NCI-H187 (cell line): ENCODE measurements at places on chromosomes 3 and 15.

DNA sequence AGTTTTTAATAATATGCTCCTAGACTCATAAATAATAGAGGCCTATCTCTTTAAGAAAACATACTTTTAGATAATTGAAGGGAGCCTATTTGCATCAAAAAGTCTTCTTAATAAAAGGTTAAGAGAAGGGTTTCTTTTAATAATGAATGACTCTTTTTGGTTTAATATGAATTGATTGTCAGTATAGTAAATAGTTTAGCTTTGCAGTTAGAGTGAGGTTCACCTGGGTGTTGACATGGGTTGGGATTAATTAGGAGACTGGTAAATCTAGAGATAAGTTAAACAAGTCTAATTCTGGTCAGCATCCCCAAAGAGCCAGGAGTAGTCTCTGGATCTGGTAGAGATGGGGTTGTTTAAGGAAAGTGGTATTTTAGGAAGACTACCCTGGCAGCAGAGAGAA, 43.0 kb downstream of the KAT2B start:
- no peak for DNase-seq

GRCh38 chr15:82680200-82681102, 29.2 kb downstream of the AP3B2 start:
- DNase-seq, result peak; percentile 32

GRCh38 chr3:150260398-150260710, 147.7 kb upstream of the TSC22D2 start:
- DNase-seq, result no peak

DNA sequence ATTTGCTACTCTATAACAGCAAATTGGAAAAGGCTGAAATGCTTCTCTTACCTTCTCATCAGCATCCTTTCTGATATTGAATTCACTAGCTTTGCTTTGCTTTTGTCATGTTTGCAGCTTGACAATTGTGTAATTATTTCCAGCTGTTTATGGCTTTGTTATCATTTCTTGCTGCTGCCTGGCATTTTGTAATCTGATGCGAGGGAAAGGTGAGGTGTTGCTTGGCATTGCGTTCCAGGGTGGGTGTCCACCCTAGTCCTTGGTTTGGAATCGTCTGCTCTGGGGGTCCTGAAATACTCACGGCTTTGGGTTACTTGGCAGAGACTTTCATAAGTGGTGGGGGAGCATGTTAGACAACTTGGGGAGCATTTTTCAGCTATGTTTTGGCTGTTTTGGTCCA, 2.9 kb downstream of the CACNA2D3 start:
- DNase-seq, result no peak

DNA sequence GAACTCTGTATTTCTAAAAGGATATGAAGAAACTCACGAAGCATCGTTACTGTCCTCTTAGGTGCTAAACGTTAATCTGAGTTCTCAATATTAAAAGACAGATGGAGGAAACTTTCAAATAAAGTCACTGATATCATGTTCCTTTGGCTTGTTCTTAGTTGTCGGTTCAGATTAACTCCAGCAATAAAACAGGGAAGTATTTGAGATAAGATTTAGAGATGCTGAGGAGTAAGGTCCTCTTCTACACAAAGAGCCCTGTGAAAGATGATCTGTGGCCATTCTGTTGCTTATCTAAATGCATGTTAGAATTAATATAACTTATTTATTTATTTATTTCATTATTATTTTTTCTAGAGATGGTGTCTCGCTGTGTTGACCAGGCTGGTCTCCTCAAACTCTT, 19.2 kb downstream of the AKAP13 start:
- no peak for DNase-seq

DNA sequence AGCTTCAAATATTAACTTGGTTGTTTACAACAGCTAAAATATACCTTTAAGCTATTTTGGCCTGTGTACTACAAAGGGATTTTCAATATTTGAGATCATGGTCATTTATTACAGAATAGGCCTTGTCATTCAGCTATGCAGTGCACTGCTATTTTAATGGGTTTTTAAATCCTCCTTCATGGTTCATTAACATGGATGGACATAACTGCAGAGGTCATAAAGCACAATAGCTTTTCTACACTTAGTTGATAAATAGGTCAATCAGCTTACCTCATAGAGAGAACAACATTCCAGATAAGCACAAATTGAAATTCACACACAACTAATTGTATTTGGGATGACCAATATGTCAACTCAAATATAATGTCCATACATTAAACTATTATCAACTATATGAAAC, 403.7 kb downstream of the CNTN3 start:
- DNase-seq, result no peak

- no peak for DNase-seq
Observed at GRCh38 chr15:63502137-63502766, 2.1 kb upstream of the USP3 start.

DNA sequence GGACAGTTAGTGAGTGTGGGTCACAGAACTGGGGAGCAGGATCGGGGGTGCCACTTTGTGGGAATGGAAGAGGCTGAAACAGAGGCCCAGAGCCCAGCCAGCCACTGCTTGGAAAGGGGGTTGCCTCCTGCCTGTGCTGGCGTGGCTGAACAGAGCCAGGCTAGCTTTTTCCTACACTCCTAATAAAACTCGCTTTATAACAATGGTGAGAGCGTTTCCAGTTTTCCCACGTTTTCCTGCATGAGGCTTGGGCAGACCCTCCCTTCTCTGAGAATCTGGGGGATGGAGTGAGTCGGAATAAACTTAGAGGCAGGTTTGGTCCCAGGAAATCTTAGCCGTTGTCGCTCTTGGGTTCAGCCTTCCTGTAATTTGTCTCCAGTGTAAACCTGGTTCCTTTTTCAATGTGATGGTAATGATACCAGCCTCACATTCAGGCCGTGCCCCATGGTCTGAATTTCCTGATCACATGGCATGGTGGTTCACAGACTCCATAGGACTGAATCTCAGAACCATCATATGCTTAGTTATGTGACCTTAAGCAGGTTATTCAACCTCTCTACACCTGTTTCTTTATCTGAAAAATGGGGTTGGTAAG, 6.5 kb upstream of the FGD5 start:
- no peak for DNase-seq

DNA sequence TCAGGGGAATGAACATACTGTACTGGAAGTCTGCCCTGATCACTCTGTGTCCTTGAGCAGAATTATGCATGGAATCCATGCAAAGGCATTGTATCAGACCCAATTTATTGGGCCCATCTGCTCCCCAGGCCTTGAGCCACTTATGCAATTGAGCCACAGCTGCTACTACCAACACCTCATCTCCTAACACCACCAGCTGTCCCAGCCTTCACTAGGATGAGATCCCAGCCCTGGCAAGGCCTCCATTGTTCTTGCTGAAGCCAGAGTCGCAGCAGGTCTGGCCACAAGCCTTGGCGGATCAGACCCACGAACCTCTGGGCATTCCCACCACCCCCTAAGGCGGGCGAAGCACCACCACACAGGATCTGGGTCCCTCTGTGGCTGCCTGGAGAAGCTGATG, 9.2 kb upstream of the NME9 start:
- no peak for DNase-seq

DNA sequence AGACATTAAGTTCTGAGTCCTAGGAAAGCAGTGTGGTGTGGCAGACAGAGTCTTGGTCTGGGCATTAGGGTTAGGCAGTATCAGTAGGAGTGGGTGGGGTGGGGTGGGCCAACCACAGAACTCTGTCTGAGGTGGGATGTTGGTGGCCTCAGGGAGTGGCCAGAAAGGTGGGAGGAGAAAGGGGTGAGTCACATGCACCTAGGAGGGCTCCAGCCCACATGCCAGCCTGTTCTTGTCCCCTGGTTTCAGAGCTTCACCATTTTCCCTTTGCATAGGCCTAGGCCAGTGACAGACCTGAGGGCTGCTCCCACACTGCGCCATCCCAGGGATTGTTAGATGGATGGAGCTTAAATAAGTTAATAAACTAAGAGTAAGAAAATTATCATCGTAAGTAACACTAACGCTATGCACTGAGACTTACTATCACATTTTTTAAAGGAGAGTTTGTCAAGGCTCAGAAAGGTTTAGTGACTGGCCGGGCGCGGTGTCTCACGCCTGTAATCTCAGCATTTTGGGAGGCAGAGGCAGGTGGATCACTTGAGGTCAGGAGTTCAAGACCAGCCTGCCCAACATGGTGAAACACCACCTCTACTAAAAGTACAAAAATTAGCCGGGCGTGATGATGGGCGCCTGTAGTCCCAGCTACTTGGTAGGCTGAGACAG, 33.8 kb downstream of the DNASE1L3 start:
- DNase-seq, result no peak

GRCh38 chr3:11400213-11400612, 128.0 kb downstream of the ATG7 start:
- DNase-seq, result no peak

GRCh38 chr3:62672270-62672987, 202.8 kb downstream of the CADPS start:
- no peak for DNase-seq

GRCh38 chr3:167705840-167706239, 28.9 kb downstream of the PDCD10 start:
- no peak for DNase-seq

GRCh38 chr3:108202834-108203233, 19.4 kb downstream of the IFT57 start:
- DNase-seq, result no peak

DNA sequence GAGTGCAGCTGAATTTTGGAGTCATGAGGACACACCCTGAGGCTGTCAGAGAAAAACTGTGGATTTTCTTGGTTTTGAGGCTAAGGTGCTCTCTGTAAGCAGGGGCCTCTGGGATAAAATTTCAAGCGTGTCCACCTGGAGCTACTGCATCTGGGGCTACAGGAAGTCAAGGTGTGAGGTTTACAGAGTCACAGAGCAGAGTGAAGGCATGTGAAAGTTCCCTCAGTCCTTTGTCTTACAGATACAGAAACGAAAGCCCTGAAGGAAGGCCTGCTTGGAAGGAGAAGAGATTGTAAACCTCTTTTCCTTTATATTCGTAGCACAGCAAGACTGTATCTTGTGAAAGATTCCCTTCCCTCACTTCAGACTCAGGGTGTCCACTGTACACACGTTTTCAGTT, 138.6 kb downstream of the OPA1 start:
- no peak for DNase-seq
